ENCODE measurements at places on chromosomes 11 and 22.

DNA sequence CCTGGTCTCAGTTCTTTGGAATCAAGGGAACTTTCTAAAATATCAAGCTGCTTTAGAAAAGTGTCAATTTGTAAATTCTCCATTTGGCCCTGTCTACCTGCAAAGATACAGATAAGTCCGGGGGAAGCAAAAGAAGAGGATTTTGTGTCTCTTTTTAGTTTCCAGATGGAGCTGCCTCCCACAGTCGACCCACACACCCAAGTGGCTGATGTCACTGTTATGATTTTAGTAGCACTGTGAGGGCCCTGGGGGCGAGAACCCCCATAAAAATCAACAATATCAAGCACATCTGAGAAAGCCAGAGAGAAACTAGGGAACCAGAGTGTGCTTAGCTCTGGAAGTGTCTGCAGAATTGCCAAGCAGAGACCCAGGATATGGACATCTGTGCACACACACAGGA is 212.7 kb downstream of the LARGE1 start:
- DNase-seq, result no peak

DNA sequence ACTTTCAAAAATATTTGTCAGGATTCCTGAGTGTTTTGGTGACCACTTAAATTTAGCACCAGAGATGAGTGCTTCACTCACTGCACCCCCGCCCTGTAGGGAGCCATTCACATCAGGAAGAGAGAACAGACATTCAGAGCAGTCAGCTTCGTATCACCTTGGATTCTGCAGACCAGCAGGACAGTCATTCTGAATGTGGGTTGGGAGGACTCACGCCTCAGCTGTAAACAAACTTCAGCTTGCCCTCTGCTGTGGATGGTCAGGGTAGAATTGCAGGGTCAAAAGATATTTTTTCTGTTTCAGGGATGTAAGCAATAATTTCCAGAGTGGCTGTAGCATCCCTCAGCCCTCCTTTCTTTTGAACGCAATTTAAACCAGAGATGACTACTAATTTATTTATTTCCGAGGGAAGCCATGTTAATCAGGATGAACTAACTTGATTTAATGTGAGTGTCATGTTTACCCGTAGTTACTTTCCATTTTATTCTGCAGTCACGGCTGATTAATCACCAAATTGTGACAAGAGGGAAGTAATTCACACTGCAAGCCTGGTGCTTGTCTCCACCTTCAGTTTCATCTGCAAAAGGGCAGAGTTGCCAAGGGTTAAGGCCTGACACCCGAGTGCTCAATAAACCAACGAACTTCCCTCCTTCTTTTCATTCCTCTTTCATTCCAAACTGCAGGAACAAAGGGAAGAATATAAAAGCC is 174.2 kb upstream of the DDI1 start:
- DNase-seq, result no peak

GRCh38 chr11:11876458-11876857 is 34.7 kb downstream of the USP47 start:
- peak; percentile 33 for DNase-seq

DNA sequence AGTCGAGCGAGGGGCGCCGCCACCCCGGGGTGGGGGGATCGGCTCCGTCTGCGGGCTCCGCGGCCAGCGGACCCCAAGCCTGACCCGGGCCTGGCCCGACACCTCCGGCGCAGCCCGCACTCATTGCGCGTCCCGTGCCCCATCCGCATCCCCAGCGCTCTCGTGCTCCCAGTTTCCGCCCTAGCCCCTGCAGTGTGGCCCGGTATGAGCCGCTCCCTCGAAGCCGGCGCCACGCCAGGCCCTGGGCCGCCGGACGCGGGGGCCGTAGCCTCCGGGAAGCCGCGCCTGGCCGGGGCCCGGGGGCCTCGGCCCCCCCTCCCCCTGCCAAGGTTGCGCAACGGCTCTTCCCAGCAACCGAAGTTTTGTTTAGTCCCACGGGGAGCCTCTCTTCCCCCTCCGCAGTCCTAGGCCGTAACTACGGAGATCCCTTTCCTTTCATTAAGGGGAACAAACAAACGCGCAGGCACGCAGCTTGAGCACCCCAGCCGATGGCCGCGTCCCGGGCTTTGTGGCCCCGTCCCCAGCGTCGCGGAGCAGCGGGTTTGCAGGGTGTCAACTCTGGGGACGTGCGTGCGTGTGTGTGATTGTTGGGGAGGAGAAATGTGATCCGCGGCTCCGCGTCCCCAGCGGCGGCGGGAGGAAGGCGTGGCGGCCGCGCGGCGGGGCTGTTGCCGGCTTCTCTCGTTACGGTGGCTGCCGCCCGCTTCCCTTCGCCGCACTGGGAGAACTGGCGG is 883 bp downstream of the HIPK3 start:
- peak; percentile 81 for DNase-seq

GRCh38 chr11:7251836-7252682 is at the start of gene SYT9:
Gene SYT9, plus strand, starts transcription at chr11:7251904. Its CDS starts 283 bp downstream, at chr11:7252187.
- DNase-seq, result peak; percentile 11

- no peak for DNase-seq
Measured at GRCh38 chr22:49081261-49081666, 746.4 kb downstream of the BRD1 start.

DNA sequence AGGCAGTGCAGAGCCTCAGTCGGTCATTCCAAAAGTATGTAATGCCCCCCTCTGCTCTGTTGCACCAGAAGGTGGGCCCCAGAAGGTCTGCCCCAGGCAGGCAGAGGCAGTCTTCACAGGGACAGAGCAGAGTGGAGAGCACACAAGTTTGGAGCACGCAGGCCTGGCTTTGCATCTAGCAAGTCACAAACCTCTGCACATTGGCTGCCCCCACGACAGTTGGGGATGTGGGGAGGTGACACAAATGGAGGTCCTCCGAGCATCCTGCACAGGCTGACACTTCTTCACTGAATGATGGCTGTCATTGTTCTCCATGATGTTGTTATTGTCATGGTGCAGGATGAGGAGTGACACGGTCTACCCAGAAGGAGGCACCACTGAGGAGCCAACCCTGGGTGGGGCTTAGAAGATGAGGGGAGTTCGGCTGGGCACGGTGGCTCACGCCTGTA is 11.9 kb downstream of the TOM1 start:
- no peak for DNase-seq

- DNase-seq, result no peak
Measured at GRCh38 chr11:1864231-1864630, 11.3 kb downstream of the LSP1 start.

DNA sequence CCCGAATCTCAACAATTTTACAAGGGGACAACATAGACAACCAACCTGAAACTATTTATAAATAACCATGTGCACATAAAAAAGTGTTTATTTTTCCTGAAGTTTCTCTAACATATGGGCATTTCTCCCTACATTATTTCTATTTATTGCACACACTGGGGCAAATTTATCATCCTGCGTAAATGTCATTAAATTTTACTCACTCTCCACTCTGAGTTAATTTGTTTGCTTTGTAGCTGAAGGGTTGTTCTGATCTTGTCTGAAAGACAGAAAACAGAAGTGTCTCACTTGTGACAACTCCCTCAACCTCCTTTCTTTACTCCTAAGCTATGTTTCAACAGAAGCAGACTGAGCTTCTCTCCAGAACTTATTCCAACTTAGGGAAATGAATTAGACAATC is 194.2 kb downstream of the HIPK3 start:
- DNase-seq, result no peak

DNA sequence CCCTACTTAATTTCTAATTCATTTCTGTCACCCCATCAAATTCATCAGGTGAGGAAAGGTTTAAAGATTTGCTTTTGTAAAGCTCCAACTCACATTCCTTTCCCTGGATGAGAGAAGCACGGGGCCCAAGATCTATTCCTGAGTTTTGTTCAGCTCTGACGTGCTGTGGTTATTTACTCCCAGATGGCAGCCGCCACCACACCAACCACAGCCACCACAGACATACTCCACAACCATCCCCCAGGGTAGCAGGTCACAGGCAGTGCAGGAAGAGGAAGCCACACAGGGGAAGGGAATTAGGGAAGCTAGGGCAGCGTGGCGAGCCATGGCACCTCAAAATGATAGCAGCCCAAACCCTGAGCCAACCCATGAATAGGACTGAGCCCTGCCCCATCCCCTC is 63.5 kb upstream of the CSNK2A3 start:
- DNase-seq, result no peak

GRCh38 chr22:45484742-45485141 is 17.9 kb upstream of the FBLN1 start:
- no peak for DNase-seq

- no peak for DNase-seq
Measured at GRCh38 chr11:3129591-3130268, 35.4 kb downstream of the OSBPL5 start.

- no peak for DNase-seq
Measured at GRCh38 chr11:113373981-113374560, 13.5 kb upstream of the ANKK1 start.

DNA sequence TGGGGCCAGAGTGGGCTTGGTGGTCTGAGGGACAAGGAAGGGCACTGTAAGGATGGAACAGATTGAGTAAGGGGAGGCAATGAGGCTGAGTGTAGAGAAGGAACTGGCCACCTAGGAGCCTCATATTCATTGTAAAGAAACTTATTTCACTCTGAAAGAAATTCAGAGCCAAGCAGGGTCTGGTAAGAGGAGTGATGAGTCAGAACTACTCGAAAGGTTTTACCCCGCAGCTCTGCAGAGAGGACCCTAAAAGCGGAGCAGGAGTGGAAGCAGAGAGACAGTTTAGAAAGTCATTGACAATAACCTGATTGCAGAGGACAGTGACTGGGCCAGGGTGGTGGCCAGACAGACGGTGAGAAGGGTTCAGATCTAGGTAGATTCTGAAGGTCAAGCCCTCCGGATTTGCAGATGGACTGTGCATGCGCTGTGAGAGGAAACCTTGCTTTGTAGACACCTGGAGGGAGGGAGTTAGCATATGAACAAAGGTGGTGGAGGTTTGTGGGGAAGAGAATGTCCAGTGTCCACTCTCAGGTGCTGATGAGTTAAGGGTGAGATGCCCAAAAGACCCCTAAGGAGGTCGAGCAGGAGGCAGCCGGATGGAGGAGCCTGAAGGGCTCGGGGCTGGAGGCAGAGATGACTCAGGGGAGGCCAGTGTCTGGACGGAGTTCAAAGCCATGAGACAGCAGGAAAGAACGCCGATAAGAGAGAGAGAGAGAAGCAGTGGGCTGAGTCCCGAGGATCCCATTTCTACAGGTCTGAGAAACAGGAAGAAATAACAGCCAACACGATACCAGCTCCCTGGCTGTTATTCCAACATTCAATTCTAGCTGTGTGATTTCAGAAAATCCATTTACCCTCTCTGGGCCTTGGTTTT is 546.0 kb downstream of the BRD1 start:
- DNase-seq, result no peak

GRCh38 chr11:82959987-82960778 is 58.6 kb downstream of the DDIAS start:
- peak; percentile 65 for DNase-seq

- DNase-seq, result no peak
Measured at GRCh38 chr11:79151396-79151795, 289.4 kb downstream of the TENM4 start.

- no peak for DNase-seq
Measured at GRCh38 chr11:120543521-120544215, 32.1 kb downstream of the GRIK4 start.

GRCh38 chr11:71931245-71931602 is 2.4 kb downstream of the RNF121 start:
- no peak for DNase-seq

GRCh38 chr11:129979046-129979605 is 23.5 kb downstream of the PRDM10 start:
- DNase-seq, result no peak

DNA sequence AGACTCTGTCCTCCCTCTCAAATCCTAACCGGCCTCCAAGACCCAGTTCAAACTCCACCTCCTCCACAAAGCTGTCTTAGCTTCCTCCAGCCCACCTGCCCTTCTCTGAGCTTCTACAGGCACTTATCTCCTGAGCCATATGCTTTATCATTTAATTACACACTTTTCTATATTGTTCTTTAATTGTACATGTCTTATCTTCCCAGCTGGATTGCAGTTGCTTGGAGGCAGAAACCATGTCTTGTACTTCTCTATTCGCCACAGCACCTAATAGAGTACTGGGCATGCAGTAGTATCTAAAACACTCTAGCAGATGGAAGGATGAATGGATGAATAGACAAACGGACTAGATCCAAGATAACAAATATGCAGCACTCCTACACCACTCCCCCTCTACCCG is 11.3 kb downstream of the TRIM29 start:
- no peak for DNase-seq

GRCh38 chr11:78428266-78428636 is 10.6 kb upstream of the GAB2 start:
- no peak for DNase-seq

GRCh38 chr11:120810251-120810650 is 213.7 kb upstream of the TBCEL start:
- no peak for DNase-seq

DNA sequence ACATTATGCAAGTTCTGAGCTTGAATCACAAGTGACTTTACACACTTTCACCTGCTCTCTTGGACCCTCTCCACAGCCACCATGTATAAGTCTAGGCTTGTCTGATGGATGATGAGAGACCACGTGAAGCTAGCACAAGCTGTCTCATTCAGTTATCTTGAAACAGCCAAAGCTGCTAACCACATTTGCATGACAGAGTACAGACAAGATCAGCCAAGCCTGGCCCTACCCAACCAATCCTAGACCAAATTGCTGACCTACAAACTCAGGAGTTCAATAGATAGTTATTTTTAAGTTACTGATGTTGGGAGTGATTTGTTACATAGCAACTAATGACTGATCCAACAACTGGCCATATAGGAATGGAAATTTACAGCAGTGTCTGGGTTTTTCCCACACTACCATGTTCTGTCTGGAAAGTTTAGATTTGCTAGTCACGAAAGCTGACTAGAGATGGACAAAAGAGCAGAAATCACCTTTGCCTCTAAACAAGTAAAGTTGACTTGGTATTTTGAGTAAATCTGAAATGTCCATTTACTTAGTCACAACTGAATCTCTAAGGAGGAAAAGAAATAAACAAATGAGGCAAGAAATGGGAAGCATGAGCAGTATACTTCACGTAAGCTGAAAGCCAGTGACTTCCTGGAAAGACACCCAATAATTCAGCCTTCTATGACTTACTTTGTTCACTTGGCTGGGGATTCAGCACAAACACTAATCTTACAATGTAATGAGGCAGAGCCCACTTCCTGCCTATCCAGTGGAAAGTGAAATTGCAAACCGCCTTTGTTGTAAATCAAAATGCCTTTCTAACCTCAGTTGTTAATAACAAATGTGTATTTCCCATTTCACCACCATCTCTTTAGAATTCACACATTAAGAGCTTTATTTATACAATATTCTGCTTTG is 101.7 kb downstream of the FAM181B start:
- DNase-seq, result no peak

DNA sequence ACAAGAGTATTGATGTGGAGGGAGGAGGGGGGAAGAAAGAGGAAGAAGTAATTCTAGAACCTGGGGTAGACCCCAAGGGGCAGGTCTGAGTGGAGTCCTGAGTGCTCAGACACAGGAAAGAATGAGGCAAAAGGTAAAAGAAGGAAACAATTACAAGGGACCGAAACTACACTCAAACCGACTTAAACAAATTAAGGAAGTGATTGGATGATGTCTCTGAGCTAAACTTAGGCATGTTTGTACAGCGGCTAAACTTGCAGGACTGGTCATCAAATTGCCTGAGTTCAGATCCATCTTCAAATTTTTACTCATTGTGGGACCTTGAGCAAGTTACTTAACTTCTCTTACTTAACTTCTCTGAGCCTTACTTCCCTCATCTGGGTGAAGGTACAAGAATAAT is 86.3 kb upstream of the LRRC55 start:
- no peak for DNase-seq

GRCh38 chr11:35419184-35419829 is at the start of gene SLC1A2:
Gene SLC1A2, minus strand, starts transcription at chr11:35419558. Its CDS starts 592 bp downstream, at chr11:35418966.
- peak; percentile 26 for DNase-seq
